ENCODE measurements at places on chromosomes 1 and 21. TPM values are rescaled to one million over a fixed set of nuclear protein-coding genes. Genes with fewer than 3 reads are reported as not detected.
A peak's percentile ranks its signal among the peaks of the same experiment; 100 is the strongest.

- DNase-seq, result peak; percentile 94
Measured at GRCh38 chr1:207822602-207823451, 71.0 kb downstream of the CD46 start.

DNA sequence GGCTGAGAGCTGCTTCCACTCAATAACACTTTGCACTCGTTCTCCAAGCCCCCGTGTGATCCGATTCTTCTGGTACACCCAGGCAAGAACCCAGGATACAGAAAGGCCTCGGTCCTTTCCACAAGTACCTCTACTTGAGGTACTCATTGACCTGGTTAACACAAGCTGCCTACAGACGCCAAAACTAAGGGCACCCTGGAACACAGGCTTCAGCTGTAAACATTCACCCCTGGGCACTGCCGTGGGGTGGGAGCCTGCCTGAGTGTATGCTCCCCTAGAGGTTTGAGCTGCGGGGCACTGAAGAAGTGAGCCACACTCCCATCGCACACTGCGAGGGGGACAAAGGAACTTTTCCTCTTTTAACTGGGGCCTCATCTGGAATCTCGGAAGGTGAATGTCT, 30.5 kb downstream of the LRRC3 start:
- no peak for DNase-seq

GRCh38 chr1:20198918-20199317, 12.6 kb upstream of the PLA2G2C start:
- DNase-seq, result no peak

The MROH7 gene
- 0.71 TPM for total RNA-seq

The UBL4B gene
- total RNA-seq, result not detected
